ENCODE measurements at places on chromosomes 6 and 20.

DNA sequence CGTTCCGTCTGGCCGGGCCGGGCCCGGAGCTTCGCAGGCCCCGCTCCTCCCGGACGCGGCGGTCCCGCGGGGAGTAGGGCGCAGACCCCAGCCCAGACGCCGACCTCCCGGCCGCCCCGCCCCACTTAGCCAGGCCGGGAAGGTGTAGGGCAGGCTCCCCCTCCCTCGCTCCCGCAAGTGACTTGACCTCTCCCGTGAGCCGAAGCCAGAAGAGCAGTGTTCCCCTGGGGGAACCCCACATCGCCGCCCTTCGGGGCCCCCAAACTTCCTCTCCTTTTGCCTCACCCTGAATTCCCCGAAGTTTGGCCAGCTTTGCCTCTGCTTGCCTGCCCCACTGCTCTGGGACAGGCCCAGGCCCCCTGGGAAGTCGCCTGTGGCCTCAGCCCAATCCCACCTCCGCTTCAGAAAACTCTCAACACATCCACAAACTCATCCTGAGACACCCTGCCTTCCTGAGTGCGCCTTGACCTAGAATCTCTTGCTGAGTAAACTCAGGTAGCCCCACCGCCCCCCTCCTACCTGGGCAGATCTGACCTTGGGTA is 524 bp upstream of the NOL4L start:
- DNase-seq, result no peak

DNA sequence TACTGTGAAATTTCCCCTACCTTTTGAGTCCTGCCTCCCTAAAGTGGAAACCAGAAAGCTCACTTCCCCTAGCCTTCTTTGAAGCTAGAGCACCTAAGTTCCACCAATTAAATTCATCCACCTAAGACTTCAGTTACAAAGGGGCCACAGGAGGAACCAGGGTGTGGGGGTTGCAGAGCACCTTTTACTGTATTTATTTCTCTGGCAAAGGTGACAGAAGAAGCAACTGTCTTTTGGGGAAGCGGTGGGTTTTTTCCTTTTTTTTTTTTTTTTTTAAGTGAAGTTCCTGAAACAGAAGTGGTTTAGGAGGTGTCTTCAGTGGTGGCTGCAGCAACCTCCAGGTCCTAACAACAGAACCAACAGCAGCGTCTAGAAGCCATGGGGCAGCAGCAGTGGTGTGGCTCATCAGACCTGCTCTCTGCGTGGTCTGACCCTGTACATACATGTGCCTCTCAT is 13.1 kb downstream of the PSMB9 start:
- DNase-seq, result no peak

GRCh38 chr6:17666646-17667045 is 40.1 kb downstream of the NUP153 start:
- DNase-seq, result no peak

DNA sequence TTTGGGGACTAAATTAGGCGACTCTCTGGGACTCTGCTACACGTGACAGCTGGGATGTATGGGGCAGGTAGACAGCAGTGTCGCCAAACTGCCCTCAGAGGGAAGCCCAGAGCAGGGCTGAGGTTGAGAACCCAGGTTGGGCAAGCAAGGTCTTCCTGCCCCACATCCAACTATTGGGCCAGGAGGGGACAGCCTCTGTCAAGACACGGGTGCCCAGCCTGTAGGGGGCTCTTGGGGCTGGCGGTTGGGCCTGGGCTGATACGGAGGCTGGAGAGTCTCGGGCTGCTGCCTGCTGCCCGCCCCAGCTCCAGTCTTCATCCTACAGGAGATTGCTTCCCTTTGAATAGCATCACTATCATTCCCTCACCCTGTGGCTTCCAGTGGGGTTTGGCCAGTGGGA is 33.3 kb downstream of the CPNE5 start:
- DNase-seq, result no peak

DNA sequence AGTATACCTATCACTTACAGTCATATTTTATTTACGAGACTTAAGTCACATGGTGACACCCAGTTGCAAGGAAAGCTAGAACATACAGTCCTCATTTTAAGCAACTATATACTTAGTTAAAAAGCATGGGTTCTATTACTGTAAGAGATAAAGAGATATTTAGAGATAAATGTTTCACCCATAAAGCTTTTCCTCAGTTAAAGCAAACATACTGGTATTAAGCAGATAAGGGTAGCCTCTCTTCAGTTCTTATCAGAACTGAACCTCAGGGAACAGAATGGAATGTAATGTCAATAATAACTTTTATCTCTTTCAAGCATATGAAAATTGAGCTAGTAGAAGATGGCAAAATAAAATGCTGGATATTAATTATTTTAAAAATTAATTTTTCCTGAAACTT is 9.9 kb upstream of the ASCC3 start:
- no peak for DNase-seq

GRCh38 chr20:10636326-10636818 is 37.4 kb downstream of the JAG1 start:
- no peak for DNase-seq

DNA sequence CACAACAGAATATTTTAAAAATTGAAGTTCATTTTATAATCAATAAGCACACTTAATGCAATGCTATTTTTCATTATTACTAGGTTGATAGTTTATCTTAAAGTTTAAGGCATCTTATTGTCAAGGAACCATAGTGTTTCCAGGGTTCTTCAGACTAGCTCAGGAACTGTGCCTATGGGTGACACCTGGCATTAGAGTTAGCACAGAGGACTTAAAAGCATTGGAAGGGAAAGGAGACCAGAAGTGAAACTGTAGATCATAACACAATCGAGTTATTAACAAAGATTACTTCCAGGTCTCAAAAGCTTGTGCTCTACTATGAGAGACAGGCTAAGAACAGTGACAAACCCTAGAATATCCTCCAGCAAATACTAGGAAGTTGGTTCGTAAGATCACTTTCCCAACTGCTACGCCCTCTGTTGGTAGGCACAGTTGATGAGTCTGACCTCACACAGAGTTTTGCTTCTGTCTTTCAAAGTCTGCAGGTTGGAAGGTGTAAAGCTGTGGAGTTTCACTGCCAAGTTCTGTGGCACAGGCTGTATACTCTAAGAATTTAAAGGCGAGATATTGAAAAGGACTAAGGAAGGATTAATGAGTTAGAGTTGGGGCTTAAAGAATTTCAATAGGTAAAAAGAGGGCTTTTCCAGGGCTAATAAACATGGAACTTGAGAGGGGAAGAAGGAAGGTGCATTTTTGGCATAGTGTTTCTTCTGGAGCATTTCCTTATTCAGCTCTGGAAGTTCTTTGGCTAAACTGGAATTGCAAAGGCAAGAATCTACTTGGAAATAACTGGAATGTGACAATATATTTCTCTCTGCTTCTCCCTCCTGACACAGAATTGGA is 531.3 kb upstream of the JAG1 start:
- no peak for DNase-seq

- no peak for DNase-seq
These were observed 329.2 kb downstream of the DHX35 start for GRCh38 chr20:39291301-39291700.

DNA sequence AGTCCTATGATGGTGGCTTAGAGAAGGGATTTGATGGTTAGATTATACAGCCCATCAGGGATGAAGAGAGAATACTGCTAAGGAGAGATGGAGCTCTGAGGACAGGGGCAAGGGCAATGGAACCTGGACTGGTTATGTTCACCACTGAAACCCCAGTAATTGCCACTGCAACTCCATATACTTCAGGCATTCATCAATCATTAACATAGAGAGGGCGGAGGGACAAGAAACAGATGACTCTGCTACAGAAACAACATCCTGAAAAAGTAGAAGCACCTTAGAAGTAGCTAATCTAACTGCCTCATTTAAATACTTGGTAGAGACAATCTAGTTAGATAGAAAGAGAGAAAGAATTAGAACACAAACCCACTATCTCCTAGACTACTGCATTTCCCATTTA is 89.8 kb downstream of the MDN1 start:
- no peak for DNase-seq

DNA sequence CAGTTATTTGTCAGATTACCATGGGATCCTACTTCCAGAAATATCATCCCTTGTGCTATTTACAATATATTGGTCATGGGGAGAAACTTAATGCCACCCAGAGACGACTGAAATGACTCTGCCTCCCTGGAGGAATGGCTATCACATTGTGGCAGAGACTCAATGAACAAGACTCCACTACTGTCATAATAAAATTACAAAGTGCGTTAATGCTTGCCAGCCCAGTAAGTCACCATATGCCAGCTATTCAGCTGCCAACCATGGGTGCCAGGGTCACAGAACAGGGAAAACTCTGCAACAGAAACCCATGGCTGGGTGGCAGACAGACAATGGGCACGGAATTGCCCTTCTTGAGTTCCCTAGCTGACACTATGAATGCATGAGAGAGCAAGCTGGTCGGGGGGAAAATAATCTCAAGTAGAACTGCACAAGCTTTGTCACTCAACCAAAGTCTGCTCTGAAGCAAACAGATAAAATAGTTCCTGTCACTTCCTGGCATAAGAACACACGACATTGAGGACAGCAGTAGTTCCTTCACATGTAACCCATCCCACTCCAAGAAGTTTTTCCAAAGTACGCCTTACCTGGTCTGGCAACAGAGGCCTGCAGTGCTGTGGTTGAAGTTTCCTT is 32.1 kb downstream of the TP53INP2 start:
- no peak for DNase-seq

All from stimulated activated CD8-positive, alpha-beta memory T cell treated with anti-CD3 and anti-CD28 coated beads, Interleukin-2, amount 100 ng/mL, for 1 hour (primary cell).